ENCODE measurements at places on chromosomes 13 and 19.

DNA sequence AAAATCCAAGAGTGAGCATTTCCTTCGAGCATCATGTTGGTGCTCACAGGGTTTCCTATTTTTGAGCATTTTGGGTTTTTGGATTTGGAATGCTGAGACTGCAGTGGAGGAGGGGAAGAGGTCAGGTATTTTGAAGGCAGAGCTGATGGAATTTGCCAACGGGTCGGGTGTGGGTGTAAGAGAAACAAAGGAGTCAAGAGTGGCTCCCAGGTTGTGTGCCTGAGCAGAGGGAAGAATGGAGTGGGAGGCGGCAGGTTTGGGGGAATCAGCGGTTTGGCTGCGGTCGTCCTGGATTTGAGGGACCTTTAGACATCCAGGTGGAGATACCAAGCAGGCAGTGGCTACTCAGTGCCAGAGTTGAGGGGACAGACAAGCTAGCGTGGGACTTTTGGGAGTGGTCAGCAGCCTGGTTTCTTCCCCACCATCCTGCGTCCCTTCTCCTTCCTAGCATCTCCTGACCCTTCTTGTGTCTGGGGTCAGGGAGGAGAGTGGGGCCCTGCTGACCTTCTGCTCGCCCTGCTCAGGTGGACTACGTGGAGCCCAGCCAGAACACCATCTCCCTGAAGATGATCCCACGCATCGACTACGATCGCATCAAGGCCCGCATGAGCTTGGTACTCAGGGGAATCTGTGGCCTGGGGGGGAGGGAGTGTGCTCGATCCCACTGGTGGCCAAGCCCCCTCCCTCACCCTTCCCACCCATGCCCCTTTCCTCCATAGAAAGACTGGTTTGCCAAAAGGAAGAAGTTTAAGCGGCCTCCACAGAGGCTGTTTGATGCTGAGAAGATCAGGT, 14.5 kb upstream of the TIMM50 start:
- no peak for DNase-seq

DNA sequence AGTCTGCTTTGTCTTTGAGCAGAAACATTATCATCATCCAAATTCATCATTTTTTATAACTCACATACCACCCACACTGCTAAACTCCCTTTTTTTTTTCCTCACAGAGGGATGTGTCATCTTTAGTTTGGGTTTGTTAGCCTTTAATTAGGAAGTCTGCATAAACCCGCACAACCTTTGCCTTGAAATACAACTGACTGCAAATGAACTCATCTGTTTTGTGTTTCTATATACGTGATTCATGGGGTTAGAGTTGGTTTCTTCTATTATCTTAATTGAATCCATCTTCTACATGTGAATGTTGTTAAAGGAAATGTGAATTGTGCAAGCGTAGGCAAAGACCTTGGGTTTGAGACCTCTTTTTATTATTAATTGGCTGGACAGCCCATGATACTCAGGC, 102.7 kb downstream of the SLAIN1 start:
- DNase-seq, result no peak

DNA sequence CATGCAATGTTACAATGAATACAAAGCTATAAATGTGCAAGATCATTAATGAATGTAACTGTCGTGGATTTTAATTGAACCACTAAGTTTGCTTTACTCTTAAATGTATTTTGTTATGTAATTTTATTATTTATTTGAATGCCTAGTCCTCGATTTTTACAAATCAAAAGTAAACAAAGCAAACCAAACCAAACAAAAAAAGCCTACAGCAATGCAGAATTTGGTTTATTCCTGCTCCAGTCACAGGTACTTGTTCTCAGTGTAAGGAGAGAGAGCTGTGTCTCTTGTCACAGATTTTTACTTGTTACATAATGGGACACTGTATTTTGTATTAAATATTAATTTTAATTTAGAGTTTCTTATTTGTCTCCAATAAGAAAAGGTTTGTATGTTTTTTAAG, 584.3 kb upstream of the SLITRK6 start:
- DNase-seq, result no peak

DNA sequence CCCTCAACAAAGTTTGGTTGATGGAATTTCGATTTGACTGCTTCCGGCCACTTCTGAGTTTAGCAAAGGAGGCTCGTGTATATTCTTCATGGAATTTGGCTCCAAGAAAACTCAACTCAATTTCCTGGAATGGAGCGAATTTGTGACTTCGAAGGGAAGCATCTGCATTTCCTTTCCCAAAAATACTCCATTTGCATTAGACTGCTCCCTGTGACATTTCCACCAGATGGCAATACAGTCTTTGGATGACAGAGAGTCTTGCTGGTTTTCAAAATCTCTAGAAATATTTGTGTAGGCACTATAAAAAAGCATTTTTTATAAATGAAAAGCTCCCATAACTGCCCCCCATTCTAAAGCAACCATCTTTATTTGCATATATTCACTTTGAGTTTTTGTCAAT, 4.1 kb downstream of the C1QTNF9 start:
- DNase-seq, result no peak

DNA sequence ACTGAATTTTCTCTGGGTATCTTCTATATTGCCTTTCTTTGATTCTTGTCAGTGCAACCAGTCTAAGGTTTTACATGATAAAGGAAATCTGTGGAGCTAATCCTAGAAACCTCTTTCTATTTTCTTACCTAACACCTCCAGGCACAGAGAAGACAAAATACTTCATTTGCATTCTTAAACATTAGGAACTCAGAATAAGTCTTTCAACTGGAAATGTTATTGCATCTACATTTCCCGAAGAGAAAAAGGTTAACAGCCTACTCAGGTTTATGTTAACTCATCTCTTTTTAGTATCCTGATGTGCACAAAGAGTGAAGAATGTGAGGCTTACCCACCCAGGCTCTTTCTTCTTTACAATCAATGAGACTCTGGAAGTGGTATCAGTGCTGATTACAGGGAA, 106.7 kb downstream of the PCCA start:
- no peak for DNase-seq

DNA sequence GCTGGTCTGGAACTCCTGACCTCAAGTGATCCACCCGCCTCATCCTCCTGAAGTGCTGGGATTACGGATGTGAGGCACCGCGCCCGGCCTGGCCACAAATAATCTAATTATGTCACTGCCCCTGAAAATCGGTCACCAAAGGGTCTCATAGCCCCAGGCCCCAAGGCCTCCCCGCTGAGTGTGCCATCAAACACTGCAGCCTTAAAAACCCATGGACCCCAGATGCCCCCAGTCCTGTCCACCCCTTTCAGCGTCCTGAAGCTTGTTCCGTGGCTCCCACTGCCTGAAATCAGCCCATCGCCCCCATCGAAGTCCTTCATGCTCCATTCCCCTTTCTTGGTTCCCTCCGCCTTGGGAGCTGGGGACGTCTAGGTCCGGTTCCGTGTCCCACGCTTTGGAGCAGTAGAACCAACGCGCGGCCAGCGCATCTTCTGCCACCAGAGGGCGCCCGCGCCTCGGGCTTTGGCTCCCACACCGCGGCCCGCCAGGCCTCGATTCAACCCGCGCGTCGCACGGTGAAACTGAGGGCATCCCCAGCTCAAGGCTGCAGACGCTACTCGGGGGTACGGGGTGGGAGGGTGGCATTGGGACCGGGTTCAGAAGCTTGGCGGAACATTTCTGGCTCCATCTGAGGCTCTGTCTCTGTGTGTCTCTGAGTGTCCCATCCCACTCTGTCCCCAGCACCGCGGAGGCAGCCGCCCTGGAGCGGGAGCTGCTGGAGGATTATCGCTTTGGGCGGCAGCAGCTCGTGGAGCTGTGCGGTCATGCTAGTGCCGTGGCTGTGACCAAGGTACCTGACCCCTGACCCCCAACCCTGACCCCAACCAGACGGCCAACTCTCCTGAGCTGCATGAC, 3.5 kb downstream of the YJEFN3 start:
- peak; percentile 70 for DNase-seq

DNA sequence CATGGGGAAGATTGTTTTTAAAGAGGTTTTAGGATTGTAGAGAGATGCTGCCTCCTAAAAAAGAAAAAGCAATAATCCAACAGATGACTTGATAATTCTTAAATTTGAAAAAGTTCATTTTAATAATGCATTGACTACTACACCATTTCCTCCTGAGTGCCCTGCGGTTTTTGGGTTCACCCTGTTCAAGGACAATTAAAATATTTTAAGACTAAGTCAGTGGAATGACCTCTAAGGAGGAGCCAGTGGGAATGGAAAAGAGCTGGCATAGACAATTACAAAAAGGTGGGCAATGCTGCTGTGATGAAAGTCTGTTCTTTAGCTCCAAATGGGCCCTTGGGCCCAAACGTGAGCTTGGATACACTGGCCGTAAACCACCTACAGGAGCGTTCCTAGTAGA, 217.8 kb downstream of the LHFPL6 start:
- DNase-seq, result no peak
